ENCODE measurements at places on chromosomes 3 and 15.

DNA sequence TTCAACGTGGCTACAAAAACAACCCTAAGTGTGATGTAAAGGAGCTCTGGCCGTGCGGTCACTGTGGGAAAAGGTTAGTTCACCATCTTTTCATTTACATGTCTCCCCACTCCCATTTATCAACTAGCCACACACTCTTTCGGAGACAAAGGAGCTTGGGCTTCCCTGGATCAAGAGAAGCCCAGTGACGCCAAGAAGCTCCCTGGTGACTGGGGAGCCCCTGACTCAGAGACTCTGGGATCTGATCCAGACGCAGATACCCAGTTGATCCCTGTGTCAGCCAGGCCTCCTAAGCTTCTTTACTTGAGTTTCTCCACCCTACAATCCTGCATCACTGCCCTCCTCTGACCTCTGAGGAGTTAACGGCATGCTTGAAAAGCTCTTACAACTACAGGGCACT, 43.9 kb downstream of the HEG1 start:
- DNase-seq, result no peak

- no peak for DNase-seq
These were observed 5.7 kb upstream of the MYL3 start for GRCh38 chr3:46868948-46869347.

GRCh38 chr3:132911741-132912415, 126.3 kb upstream of the TMEM108 start:
- DNase-seq, result no peak

- DNase-seq, result no peak
These were observed 163.3 kb downstream of the AKAP13 start for GRCh38 chr15:85543741-85544155.

GRCh38 chr3:149850787-149851584, 38.0 kb downstream of the RNF13 start:
- DNase-seq, result no peak

DNA sequence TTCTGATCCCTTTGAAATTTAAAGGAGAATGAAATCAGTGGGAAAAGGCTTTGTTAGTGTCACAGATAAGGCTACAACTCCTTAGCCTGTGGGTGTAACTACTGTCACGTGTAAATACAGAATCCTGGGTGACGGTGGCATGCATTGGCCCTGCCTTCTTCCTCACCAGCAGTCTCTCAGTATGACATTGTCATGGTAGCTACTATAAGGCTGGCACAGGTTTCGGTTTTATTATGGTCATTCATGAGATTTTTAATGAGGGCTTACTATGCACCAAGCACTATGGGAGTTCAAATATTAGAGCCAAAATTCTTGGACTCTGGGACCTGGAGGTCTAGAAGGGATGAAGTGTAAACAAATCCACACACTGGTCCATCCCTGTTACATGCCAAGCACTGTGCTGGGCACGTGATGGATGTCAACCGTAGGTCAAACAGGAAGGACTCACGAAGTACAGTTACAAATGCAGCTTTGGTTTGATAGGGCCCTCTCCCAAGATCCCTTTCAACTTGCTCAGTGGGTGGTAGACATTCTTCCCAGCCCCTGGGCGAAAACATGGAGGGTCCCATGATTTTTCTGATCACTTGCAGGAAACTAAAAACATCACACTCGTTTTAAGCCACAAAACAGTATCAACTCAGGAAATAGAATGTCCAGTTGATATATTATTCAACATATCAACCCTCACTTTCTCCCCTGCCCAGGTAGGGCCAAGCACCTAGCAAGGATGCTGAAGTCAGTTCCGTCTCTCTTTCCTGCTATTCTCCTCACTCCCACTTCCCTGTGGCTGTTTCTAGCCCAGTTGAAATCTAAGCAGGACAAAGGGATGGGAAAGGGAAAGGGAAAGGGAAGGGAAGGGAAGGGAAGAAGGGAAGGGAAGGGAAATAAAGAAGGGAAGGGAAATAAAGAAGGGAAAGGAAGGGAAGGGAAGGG, 25.3 kb downstream of the BFSP2 start:
- peak; percentile 42 for DNase-seq

GRCh38 chr3:117548600-117548999, 839.0 kb downstream of the TUSC7 start:
- DNase-seq, result no peak

- DNase-seq, result peak; percentile 71
These were observed 17.4 kb downstream of the GPR160 start for GRCh38 chr3:170055209-170055608.

- DNase-seq, result no peak
These were observed 17.2 kb upstream of the CRABP1 start for GRCh38 chr15:78322724-78323521.
